Endothelial cell of umbilical vein (primary cell): ENCODE measurements at places on chromosomes 2 and 18.

- no peak for DNase-seq
These were observed 533.5 kb downstream of the PARD3B start for GRCh38 chr2:205078762-205079161.

- DNase-seq: no peak
These were observed 463.9 kb downstream of the STK39 start for GRCh38 chr2:167783261-167784083.

DNA sequence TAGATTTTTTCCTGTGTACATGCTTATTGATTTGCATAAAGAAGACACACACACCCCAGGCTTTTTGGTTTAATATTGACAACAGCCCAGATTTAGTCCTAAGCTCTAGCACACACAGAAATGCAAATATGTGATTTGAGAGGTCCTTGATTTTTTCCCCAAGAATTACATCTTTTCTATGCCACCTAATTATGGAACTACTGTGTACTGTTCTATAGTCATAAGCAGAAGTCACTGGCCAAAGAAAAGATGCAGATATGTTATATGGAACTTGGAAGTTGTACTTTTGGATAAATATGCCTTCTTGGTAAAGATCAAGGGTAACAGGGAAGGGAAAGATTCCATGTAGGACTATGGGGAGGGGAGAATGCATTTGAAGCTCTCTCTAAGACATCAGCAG is 105.6 kb downstream of the SETBP1 start:
- no peak for DNase-seq

DNA sequence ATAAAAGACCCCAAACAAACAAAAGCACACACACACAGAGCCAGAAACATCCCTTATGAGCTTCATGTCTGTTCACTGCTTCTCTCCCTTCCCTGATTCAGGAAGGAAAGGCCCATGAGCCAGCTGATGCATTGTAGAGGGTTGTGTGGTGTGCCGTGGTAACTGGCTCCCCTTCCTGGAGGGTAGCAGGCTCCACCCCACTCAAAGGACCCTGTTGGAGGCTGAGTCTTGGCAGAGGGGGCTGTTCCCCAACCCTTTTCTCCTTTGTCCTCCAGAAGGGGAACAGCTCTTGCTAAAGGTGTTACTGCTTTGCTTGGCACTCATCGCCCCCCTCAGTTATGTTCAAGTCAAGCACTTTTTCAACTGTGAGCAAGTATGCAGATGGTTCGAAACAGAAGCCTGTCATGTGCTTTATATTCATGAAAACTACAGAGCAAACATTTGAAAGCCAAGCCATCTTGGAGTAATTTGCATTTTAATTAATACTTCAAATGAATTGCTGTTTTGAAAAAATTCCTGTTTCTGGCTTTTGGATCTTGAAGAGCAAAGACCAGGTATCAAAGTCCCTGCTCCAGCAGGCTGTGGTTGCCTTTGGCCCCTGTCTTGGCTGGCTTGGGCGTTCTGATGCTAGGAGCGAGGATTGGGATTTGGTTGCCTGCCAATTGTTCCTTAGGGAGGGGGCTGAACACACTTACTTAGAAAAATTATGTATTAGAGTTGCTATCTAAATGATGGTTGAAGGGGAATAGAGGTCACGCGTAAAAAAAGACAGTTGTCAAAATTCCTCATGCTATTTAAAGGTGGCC is 267.8 kb downstream of the TSN start:
- no peak for DNase-seq

GRCh38 chr2:38430196-38430595 is 53.1 kb upstream of the ATL2 start:
- DNase-seq: no peak

- DNase-seq: peak; percentile 44
These were observed 47.0 kb upstream of the ST3GAL5 start for GRCh38 chr2:85935746-85936208.

DNA sequence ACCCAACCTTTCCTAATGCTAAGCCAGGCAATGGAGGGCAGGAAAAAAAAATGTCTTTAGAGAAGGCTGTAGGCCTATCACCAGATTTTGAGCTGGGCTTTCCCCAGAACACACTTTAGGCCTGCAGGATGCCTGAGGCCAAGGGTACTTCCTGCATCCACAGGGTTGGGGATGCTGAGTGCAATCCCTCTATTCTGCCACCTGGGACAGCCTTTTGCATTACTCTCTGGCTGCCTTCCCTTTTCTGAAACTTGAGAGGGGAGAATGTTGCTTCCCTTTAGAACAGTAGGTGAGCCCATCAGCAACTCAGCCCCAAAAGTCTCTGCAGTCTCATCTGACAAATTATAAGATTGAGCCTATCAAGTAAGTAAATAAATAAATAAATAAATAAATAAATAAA is 195.2 kb downstream of the SLC8A1 start:
- peak; percentile 12 for DNase-seq

- DNase-seq: no peak
These were observed 39.1 kb downstream of the SLC9A4 start for GRCh38 chr2:102512161-102512560.

- no peak for DNase-seq
These were observed 12.0 kb upstream of the NAT8 start for GRCh38 chr2:73654175-73654574.

GRCh38 chr18:5064841-5065370 is 132.2 kb downstream of the AKAIN1 start:
- DNase-seq: no peak

DNA sequence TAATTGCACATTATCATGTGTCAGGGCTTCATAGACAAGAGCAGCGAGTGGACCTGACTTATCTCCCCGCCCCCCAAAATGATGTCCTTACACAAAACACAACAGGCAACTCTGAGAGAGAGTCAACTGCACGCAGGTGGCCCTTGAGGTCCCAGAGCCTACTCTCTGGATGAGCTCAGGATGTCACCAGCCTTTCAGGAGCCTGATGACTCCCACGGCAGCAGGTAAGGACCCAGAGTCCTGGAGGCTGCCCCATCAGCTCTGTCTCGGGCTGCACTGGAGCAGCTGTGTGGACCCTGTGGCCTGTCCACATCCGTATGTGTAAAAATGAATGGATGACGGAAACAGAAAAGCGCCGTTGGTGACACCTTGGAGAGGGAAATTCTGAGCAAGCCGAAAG is 130.9 kb downstream of the HDAC4 start:
- DNase-seq: no peak
